IMR-90 (cell line): ENCODE measurements at places on chromosomes 6 and 20. TPM values are rescaled to one million over a fixed set of nuclear protein-coding genes. Genes with fewer than 3 reads are reported as not detected.

DNA sequence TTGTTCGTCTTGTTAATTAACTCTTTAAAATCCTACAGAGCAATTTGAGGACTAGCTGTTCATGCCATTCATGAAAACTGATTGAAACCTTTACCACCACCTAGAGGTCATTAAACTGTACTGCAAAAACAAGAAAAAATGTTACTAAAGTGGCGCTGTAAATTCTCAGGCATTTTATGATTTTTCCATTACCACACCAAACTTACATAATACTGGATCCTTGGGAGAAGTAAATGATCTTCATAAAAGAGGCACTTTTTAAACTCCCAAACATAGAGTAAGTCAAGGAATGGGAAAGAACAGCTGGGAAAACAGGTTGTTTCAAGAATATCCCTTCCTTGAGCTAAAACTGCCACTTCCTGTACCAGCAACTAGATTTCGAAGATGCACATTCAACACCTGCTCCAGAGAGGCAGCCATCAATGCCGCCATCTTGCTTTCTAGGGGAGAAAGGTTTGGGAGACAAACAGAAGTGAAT, 54.3 kb downstream of the MYLIP start:
- DNase-seq, result peak; percentile 56

- DNase-seq, result peak; percentile 60
Observed at GRCh38 chr6:118724211-118724610, 72.8 kb upstream of the CEP85L start.

- DNase-seq, result no peak
Observed at GRCh38 chr6:145110109-145110508, 625.2 kb downstream of the EPM2A start.

DNA sequence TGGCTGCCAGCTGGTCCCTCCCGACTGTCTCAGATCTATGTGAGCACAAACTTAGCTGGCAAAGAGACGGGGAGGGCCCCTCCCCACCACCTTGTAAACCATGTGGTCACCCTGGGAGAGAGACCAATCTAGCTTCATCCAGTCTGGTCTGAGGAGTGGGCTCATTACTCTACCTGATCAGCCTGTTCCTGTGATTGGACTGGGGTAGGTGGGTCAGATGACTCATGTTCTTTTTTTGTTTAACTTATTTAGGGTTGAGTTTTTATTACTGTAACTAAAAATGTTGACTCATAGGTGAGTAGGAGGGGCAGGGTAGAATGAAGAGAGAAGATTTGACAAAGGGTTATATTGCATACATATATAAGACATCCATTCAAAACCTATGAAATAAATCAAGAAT, 4.7 kb downstream of the GSTA4 start:
- peak; percentile 61 for DNase-seq

GRCh38 chr20:31689141-31689540, 33.5 kb downstream of the BCL2L1 start:
- no peak for DNase-seq

The BPIFB1 gene
- total RNA-seq, result not detected in 2 replicates

The SPATS1 gene
- total RNA-seq, result not detected in 2 replicates

GRCh38 chr6:10393544-10394225, 21.2 kb downstream of the TFAP2A start:
- DNase-seq, result no peak

DNA sequence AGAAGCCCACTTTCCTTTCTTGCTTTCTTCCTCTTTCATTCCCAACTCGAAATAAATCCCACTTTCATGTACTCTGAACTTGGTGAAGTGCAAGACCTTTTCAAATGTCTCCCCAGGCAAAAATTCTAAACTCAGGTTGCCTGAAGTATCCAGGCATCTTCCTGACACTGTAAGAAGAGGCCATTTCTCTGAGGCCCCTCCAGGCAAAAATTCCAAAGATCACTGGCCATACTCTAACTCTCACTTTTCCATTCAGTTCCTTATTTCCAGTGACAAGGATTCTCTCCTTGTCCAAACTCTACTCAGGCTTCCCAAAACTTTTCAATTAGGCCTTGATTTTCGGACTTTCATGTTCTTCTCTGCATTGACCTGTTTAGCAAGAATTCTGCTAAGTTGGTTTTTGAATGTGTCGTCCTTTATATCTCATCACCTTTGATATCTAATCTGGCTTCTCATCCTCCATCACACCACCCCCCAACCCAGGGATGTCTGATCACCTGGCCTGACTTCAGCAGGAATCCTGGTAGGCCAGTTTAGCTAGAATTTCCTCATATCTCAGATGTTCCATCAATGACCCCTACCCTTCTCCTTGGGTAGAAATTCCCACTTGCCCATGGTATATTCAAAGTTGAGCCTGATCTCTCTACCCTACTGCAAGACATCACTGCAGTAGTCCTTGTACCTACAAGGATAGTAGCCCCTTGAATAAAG, 124.9 kb downstream of the RCAN2 start:
- DNase-seq, result no peak

DNA sequence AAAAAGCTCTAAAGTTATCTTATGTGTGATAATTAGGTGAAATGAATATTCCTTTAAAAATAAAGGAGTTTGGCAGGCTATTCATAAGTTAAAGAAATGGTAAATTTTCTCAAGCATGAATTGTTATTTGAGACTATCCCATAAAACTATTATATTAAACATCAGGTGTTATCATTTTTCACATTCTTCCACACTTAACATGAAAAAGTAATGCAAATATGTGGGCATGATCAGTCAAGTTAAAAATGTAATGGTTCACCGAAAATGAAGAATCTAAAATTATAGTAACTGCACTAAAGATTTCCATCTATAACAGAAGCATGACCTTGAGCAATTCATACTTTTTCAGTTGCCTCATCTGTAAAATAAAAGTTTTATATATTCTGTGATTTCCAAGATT, 110.8 kb downstream of the KHDRBS2 start:
- DNase-seq, result no peak

GRCh38 chr6:36235309-36235708, 34.6 kb upstream of the PNPLA1 start:
- no peak for DNase-seq

DNA sequence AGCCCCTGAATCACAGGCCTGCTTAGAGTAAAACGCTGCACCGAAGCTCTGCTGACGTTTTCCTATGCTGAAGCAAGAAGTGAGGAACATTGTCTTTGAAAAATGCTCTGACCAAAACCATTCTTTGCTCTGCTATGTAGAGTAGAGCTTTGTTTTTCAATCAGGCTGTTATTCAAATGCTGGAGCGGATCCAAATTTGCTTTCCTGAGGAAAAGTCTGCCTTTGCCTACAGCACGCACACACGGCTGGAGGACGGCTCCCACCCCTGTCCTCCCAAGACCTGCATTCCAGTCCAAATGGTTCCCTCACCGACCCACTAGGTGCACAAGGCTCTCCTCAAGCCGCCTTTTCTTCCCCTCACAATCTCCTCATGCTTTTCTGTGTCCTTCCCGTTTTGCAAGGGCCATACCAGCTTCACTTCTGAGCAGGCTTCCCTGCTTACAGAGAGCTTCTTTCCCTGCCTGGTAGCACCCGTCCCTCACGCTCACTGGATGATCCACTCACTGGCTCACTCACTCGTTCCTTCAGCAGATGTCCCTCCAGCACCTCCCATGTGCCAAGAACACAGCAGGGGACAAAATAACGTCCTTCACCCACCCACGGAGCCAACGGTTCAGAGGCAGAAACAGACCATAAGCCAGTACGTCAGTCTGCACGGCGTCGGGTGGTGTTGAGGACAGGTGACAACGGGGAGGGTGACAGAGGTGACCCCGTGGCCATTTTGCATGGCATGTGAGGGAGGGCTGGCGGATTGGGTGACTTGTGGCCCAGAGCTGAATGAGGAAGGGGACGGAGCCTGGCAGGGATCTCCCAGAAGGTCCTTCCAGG, 137.9 kb upstream of the NEDD9 start:
- no peak for DNase-seq

- DNase-seq, result peak; percentile 89
Observed at GRCh38 chr6:4606821-4607704, 169.1 kb upstream of the CDYL start.

The GGTLC1 gene
- not detected in 2 replicates for total RNA-seq

DNA sequence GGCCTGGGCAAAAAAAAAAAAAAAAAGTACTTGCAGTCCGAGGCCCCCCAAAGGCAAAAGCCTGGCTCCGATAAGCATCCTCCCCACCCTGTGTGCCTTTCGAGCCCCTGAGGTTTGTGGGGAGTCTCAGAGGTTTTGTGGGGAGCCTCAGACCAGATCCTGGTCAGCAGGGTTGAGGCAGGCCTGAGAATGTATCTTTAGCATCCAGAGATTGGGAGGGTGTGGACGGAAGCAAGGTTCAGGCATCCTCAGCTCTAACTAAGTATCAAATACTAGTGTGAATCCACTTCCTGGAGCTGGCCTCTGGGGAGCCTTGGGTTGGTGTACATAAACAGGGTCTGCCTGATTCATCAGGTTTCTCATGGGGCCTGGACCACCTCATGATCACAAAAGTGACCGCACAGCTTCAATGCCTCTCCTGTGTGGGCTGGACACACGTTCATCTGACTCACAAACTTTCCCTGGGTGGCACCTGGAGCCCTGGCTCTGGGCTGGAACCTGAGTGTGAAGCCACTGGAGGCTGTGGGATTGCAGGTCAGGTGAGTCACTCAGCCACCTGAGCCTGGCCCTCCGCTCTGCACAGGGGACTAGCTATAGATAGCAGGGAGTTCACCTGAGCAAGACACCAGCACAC, 24.4 kb downstream of the PCMTD2 start:
- no peak for DNase-seq

GRCh38 chr20:63025534-63026331, 19.0 kb upstream of the BHLHE23 start:
- DNase-seq, result peak; percentile 7

GRCh38 chr6:136568129-136568528, 17.9 kb upstream of the MAP7 start:
- DNase-seq, result peak; percentile 36

The TXLNB gene
- total RNA-seq, result under 0.01 TPM in 2 replicates

- no peak for DNase-seq
Observed at GRCh38 chr6:122651031-122651430, 40.8 kb downstream of the PKIB start.

The BPIFB2 gene
- total RNA-seq, result not detected in 2 replicates

DNA sequence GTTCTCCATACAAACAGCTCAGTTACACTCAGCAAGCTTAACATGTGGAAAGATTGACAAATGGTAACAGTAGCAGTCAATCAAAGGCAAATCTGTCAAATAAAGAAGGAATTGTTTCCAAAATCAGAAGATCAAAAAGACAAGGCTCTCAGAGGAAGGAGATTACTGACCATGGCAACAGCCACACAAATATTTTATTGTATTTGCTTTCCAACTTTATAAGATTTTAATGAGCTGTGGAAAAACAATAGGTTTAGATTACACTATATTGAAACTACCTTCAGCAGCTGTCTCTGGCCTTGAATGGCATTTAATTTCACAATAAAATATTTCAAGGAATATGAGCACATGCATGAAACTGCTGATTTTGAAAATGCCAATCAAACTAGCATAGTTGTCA, 1143.9 kb upstream of the GJE1 start:
- no peak for DNase-seq

- no peak for DNase-seq
Observed at GRCh38 chr6:47275640-47276039, 34.1 kb downstream of the TNFRSF21 start.

- no peak for DNase-seq
Observed at GRCh38 chr6:144551339-144551738, 266.2 kb downstream of the UTRN start.

The TPX2 gene
- 72.2 and 82.2 TPM in 2 replicates for total RNA-seq

- no peak for DNase-seq
Observed at GRCh38 chr20:18412221-18412901, 54.5 kb downstream of the DZANK1 start.

The FHL5 gene
- total RNA-seq, result not detected in 2 replicates

GRCh38 chr6:37691904-37692806, 5.5 kb downstream of the MDGA1 start:
- peak; percentile 58 for DNase-seq

DNA sequence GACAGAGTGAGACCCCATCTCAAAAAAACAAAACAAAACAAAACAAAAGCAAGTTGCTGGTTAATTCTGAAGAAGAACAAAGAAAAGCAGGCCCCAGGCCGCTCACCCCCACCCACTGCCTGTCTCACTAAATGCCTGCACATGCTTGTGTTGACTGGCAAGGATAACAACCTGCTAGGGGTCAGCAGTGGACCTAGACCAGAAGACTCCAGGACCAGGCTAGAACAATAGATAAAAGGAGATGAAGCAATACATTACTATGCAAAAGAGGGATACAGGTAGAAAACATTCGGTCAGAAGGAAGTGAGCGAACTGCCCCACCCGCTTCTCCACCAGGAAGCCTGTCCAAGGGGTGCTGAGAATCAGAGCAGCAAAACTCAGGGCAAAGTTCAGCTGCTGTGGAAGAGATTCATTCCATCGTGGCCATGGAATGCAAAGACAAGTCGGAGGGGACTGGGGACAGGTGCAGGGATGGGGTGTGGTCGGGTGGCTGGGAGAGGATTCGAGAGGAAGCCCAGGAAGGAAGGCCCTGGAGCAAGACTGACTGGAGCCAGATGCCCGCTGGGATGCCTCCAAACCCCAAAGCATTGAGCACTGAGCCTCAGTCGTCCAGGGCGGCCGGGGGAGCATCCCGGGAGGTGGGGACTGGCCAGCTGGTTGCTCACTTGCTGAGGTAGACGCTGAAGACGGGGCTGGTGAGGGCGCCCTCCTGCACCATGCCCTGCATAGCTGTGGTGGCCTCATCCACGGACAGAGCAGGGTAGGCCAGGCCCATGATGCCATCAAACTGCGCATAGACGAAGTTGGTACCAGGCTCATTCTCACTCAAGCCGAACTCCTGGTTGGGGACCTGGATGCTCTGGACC, 5.3 kb downstream of the PGC start:
- no peak for DNase-seq

The RAB5IF gene
- 74.0 and 90.3 TPM in 2 replicates for total RNA-seq

DNA sequence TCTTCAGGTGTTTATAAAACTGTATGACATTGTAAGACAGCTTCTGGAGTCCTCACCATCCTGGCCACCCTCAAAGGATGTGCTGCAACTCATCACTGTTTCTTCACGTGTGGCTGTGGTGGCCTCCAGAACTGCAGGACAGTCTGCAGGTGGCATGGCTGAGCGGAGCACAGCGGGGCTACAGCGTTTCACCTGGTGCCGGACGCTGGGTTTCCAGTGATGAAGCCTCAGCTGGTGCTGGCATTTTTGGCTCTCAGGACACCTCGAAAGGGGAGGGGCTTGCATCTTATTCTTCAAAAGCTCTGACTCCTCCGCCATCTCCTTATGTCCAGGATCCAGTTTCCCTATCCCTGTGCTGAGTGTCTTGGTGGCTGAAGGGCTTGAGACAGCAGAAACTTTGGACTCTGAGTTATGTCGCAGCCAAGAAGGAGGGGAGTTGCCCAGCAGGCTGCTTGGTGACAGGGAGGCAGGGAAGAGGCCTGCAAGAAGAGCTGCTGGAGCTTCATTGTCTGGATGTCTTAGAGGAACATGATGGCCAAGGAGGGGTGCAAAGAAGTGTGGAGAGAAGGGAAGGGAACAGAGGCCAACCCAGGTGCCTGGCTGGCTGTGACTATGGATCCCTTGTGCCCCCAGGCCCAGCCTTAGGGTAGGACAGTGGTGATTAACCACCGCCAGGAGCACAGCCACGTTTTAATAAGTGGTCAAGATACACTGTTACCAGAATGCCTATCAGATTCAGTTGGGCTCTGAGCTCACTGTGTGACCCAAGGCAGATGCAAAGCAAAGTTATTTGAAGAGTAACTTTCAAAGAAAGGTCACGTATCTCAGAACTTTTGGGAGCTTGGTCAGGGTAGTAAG, 58.7 kb downstream of the GTF2H5 start:
- DNase-seq, result no peak

The PRDM1 gene
- total RNA-seq, result 2.3 and 6.9 TPM in 2 replicates

The HCRTR2 gene
- total RNA-seq, result under 0.01 TPM in 1 of 2 replicates, not detected in the other

GRCh38 chr6:166687879-166688205, 60.8 kb upstream of the RPS6KA2 start:
- no peak for DNase-seq

The GRM1 gene
- total RNA-seq, result not detected in 2 replicates

- DNase-seq, result no peak
Observed at GRCh38 chr6:166336847-166337246, 5.5 kb downstream of the SFT2D1 start.
